ENCODE measurements at places on chromosomes 2 and 18. TPM values are rescaled to one million over a fixed set of nuclear protein-coding genes. Genes with fewer than 3 reads are reported as not detected.

The TEKT4 gene
- not detected for total RNA-seq

The SCYGR4 gene
- total RNA-seq, result not detected

The ZNF804A gene
- total RNA-seq, result not detected

The GCG gene
- total RNA-seq, result not detected

The TMEFF2 gene
- under 0.01 TPM for total RNA-seq

The UGT1A8 gene
- 0.14 TPM for total RNA-seq

The DAPL1 gene
- not detected for total RNA-seq

The PCARE gene
- not detected for total RNA-seq

Measured in nasal cavity respiratory epithelium epithelial cell of viscerocranial mucosa (primary cell).